ENCODE measurements at places on chromosomes 16 and 17. TPM values are rescaled to one million over a fixed set of nuclear protein-coding genes. Genes with fewer than 3 reads are reported as not detected.

DNA sequence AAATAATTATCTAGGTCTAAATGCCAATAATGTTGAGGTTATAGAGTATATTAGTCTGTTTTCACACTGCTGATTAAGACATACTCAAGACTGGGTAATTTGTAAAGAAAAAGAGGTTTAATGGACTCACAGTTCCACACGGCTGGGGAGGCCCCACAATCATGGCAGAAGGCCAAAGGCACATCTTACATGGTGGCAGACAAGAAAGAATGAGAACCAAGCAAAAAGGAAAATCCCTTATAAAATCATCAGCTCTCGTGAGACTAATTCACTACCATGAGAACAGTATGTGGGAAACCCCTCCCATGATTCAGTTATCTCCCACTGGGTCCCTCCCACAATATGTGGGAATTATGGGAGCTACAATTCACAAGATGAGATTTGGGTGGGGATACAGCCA is 2.9 kb upstream of the KATNB1 start:
- no peak for DNase-seq
- no peak overlapping the region for H3K4me3 ChIP-seq
- H3K27ac ChIP-seq, result no peak overlapping the region
- H3K36me3 ChIP-seq, result no peaks in the 10 kb centered on the region
- no peaks in the 10 kb centered on the region for H3K27me3 ChIP-seq
- H3K4me1 ChIP-seq, result peaks cover 10% of the 10 kb centered on the region

DNA sequence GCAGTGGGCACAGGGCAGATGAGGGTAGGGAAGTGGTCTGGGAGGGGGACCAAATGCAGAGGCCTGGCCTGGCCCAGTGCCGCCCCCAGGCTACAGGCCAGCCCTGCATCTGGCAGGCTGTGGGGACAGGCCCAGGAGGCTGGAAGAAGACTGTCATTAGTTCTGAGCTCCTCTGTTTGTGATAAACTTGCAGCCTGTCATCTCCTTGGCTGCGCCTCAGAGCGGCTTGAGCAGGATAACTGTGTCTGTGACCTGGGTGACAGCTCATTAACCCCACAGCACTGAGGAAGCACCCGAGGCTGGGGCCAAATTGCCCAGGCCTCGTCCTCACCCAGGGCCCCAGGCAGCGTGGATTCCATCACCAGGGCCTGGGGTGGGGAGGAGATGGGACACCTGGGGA is 23.9 kb downstream of the ABCC3 start:
- DNase-seq, result no peak
- H3K27ac ChIP-seq, result no peak overlapping the region
- H3K4me3 ChIP-seq, result no peak overlapping the region
- no peaks in the 10 kb centered on the region for H3K36me3 ChIP-seq

- H3K27me3 ChIP-seq, result no peaks in the 10 kb centered on the region
- peaks cover 7% of the 10 kb centered on the region for H3K4me1 ChIP-seq
- no peak overlapping the region for H3K27ac ChIP-seq
Measured at GRCh38 chr16:74729783-74730683, 29.4 kb upstream of the MLKL start.

DNA sequence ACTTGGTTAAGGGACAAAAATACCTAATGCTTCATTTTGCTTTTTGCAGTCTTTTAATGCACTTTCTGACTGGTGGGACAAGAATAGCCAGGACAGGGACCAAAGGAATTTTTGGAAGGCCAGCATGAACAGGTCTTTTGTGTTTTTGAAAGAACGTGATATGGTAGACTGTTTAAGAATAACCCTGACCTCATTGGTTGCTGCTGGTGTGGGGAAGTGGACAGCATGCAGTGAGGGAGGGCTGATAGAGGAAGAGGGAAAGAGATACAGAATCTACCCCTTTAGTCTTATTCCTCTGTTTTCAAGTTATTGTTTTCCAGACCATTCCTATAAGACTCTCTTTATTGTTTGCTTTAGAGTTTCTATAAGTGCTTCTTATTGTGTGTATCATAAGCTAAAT is 816.2 kb downstream of the CDH11 start:
- DNase-seq, result no peak
- no peaks in the 10 kb centered on the region for H3K36me3 ChIP-seq
- H3K4me1 ChIP-seq, result no peaks in the 10 kb centered on the region
- no peak overlapping the region for H3K4me3 ChIP-seq

- H3K27me3 ChIP-seq, result no peaks in the 10 kb centered on the region
- H3K36me3 ChIP-seq, result no peaks in the 10 kb centered on the region
- no peak for DNase-seq
- H3K4me3 ChIP-seq, result no peak overlapping the region
- peaks cover 18% of the 10 kb centered on the region for H3K4me1 ChIP-seq
- no peak overlapping the region for H3K27ac ChIP-seq
Measured at GRCh38 chr16:56950881-56951771, 10.6 kb upstream of the CETP start.

DNA sequence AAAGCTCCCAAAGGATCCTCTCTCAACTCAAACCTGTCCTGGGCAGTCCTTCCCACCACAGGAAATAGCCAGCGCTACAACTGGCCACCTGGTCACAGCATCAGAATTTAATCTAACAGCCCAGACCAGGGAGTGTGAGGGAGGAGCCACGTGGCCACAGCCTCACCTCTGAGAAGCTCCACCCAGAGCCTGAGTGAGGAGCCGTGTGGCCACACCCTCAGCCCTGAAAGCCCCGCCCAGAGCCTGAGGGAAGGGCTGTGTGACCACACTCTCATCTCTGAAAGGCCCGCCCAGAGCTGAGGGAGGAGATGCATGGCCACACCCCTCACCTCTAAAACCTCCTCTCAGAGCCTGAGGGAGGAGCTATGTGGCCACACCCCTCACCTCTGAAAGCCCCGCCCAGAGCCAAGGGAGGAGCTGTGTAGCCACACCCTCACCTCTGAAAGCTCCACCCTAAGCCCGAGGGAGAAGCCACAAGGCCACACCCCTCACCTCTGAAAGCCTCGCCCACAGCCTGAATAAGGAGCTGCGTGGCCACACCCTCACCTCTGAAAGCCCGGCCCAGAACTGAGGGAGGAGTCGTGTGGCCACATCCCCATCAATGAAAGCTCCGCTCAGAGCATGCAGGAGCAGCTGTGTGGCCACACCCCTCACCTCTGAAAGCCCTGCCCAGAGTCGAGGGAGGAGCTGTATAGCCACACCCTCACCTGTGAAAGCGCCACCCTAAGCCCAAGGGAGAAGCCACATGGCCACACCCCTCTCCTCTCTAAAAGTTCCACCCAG is 28.6 kb downstream of the SLC38A8 start:
- H3K36me3 ChIP-seq, result no peaks in the 10 kb centered on the region
- H3K4me3 ChIP-seq, result no peak overlapping the region
- no peaks in the 10 kb centered on the region for H3K27me3 ChIP-seq
- peak; percentile 42 for DNase-seq
- no peaks in the 10 kb centered on the region for H3K4me1 ChIP-seq
- H3K27ac ChIP-seq, result no peak overlapping the region

DNA sequence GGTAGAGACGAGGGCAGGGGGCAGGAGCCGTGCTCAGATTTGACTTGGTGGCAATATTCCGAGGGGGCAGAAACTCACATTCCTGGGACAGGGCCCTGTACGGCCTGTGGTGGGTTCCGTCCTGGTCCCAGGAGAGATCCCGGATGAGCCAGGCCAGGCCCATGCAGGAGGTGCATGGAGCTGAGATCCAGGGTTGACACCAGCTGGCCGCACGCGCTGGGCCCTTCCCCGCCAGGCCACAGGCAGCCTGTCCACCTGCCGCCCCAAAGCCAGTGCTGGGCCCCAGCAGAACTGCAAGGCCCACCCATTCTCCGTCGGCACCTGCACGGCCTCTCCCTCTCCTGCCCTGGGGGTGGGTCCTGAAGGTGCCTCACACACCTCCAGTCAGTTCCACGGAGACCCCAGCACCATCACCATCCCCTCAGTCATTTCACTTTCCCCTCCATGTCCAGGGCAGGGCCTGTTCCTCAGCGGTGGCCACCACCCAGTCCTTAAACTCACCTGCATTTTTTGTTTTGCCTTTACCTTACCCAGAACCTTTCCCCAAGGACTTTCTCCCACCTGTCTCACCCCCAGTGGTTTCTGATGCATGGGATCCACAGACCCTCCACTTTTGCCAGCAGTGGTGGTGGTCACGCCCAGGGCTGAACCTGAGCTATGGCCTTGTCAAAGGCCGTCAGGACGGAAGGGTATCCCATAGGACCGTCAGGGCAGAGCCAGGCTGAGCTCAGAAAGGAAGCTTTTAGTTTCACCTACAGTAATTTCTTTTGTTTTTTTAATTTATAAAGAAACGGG is 25.1 kb upstream of the CDH15 start:
- no peaks in the 10 kb centered on the region for H3K27me3 ChIP-seq
- DNase-seq, result no peak
- H3K36me3 ChIP-seq, result peaks cover 9% of the 10 kb centered on the region
- no peaks in the 10 kb centered on the region for H3K4me1 ChIP-seq
- no peak overlapping the region for H3K4me3 ChIP-seq

The WNK4 gene
- 0.27 TPM for total RNA-seq

DNA sequence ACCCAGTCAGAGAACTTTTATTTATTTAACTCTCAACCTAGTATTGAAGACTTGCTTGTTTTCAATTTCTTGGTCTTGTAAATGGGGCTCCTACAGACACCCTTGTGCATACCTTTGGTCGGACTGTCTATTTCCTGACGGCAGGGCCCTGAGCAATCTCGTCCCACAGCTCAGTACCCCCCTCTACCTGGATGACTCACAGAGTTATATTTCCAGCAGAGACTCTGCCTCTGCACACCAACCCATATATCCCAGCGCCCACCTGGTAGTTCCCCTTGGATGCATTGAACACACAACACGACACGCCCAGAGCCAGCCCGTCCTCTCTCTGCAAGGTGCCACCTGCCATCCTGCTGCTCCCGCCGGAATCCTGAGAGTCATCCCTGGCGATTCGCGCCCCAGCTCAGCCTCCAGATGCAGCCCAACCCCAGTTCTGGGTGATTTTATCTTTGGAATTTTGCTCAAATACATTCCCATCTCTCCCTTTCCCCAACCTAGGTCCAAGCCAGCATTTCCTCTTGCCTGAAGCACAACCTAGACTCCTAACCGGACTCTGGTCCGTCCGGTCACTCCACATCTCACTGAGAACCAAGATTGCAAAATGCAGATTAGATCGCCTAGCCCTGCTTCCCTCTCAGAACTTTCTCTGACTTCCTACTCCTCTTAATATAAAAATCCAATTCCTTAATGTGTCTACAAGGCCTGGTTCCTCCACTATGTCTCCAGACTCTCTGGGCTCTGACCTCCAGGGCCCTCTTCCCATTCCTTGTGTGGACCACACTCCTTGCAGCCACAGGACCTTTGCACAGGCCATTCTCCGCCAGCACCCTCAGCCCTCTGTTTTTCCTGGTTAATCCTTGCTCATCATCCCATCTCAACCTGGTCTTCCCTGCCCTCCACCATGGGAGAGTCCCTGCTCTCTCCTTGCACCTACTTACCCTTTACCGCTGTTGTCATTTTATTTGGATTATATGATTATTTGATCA is 129.2 kb downstream of the SEC14L1 start:
- H3K27ac ChIP-seq, result no peak overlapping the region
- no peak overlapping the region for H3K4me3 ChIP-seq
- H3K36me3 ChIP-seq, result no peaks in the 10 kb centered on the region
- DNase-seq, result no peak
- no peaks in the 10 kb centered on the region for H3K4me1 ChIP-seq

The MNT gene
- 15.9 TPM for total RNA-seq

- no peaks in the 10 kb centered on the region for H3K36me3 ChIP-seq
- peaks cover 13% of the 10 kb centered on the region for H3K4me1 ChIP-seq
- no peaks in the 10 kb centered on the region for H3K27me3 ChIP-seq
- no peak overlapping the region for H3K4me3 ChIP-seq
- no peak overlapping the region for H3K27ac ChIP-seq
- DNase-seq, result no peak
Measured at GRCh38 chr16:67026570-67026969, 2.4 kb upstream of the CBFB start.

DNA sequence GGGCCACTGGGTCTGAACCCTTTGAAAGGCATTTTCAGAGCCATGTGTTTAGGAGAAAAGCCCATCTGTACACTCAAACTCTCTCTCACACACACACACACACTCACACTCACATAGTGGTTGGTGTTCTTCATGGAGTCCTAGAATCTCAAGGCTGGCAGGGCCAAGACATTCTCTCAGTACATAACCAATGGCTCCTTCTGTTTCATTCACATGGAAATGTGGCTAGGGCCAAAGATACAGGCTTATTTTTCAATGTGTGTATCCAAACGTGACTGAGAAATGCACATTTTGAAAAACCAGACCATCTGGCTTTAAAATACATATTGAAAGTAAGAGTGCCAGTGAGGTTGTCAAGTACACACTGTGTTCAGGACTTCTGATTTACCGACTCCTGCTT is 59.0 kb upstream of the SALL1 start:
- DNase-seq, result no peak
- no peak overlapping the region for H3K4me3 ChIP-seq
- no peaks in the 10 kb centered on the region for H3K27me3 ChIP-seq
- H3K4me1 ChIP-seq, result no peaks in the 10 kb centered on the region

- H3K27me3 ChIP-seq, result peaks cover 2% of the 10 kb centered on the region
- H3K36me3 ChIP-seq, result no peaks in the 10 kb centered on the region
- H3K4me3 ChIP-seq, result no peak overlapping the region
- H3K27ac ChIP-seq, result no peak overlapping the region
Measured at GRCh38 chr16:49809062-49809461, 46.9 kb downstream of the ZNF423 start.

- no peak for DNase-seq
- no peaks in the 10 kb centered on the region for H3K27me3 ChIP-seq
- H3K27ac ChIP-seq, result peak within 1 kb of the TSS; percentile 47
- no peaks in the 10 kb centered on the region for H3K36me3 ChIP-seq
- H3K4me1 ChIP-seq, result peaks cover 32% of the 10 kb centered on the region
- peak within 1 kb of the TSS; percentile 69 for H3K4me3 ChIP-seq
Measured at GRCh38 chr17:74736513-74737298, at the start of gene RAB37. TSS of gene RAB37 (plus strand) at chr17:74737256. CDS start at chr17:74737273, 17 bp downstream.

DNA sequence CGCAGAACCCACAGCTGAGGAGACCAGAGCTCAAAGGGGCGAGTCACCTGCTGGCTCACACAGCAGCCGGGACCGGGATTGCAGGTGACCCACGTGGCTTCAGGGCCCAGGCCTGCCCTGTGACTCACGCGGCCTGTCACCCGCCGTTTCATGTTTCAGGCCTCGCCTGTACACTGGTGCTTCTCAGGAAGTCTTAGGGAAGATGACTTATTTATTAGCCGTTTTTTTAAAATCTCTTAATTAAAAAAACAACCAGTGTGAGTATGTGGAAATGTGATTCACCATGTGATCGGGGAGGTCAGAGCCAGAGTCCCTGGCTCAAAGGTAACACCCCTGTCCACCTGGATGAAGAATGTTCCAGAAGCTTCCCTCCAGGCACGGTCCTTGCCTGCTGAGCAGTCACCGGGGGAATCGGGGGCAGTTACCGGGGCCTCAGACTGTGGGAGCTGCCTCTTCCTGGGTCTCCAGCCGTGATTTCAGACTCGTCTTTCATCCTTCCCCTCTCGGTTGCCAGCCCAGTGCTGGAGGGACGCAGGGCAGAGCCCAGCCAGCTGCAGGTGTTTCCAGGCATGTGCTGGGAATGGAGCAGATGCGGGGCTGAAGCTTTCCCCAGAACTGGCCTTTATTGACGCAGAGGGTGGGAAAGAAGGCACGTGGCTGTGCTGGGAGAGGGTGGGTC is 49.3 kb downstream of the CMIP start:
- DNase-seq, result no peak
- H3K27me3 ChIP-seq, result no peaks in the 10 kb centered on the region
- H3K4me3 ChIP-seq, result no peak overlapping the region
- H3K36me3 ChIP-seq, result peaks cover 6% of the 10 kb centered on the region
- H3K4me1 ChIP-seq, result peaks cover 21% of the 10 kb centered on the region

The KRTAP4-5 gene
- not detected for total RNA-seq

GRCh38 chr17:4838309-4838785 is 5.2 kb downstream of the MINK1 start:
- H3K27me3 ChIP-seq, result no peaks in the 10 kb centered on the region
- H3K36me3 ChIP-seq, result no peaks in the 10 kb centered on the region
- H3K4me1 ChIP-seq, result peaks cover 29% of the 10 kb centered on the region
- H3K27ac ChIP-seq, result no peak overlapping the region
- H3K4me3 ChIP-seq, result no peak overlapping the region

All from GM12878 (cell line).